ENCODE measurements at places on chromosomes 2 and 18.

GRCh38 chr2:28178946-28179345 lies 213.7 kb upstream of the FOSL2 start:
- DNase-seq, result no peak

DNA sequence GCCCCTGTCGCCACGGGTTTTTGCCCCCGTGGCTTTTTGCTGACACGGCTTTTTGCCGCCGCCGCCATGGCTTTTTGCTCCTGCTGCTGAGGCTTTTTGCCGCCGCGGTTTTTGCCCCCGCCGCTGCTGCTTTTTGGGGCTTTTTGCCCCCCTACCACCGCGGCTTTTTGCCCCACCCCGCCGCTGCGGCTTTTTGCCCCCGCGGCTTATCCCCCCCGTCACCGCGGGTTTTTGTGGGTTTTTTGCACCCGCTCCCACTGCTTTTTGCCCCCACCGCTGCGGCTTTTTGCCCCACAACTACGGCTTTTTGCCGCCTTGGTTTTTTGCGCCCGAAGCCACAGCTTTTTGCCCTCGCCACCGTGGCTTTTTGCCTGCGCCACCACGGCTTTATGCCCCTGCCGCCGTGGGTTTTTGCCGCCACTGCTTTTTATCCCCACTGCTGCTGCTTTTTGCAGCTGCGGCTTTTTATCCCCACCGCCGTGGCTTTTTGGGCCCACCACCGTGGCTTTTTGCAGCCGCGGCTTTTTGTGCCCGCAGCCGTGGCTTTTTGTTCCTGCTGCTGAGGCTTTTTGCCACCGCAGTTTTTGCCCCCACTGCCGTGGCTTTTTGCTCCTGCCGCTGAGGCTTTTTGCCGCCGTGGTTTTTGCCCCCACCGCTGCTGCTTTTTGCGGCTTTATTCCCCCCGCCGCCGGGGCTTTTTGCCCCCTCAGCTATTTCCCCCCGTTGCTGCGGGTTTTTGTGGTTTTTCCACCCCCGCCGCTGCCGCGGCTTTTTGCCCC lies 2798.0 kb upstream of the TEKT4 start:
- no peak for DNase-seq

DNA sequence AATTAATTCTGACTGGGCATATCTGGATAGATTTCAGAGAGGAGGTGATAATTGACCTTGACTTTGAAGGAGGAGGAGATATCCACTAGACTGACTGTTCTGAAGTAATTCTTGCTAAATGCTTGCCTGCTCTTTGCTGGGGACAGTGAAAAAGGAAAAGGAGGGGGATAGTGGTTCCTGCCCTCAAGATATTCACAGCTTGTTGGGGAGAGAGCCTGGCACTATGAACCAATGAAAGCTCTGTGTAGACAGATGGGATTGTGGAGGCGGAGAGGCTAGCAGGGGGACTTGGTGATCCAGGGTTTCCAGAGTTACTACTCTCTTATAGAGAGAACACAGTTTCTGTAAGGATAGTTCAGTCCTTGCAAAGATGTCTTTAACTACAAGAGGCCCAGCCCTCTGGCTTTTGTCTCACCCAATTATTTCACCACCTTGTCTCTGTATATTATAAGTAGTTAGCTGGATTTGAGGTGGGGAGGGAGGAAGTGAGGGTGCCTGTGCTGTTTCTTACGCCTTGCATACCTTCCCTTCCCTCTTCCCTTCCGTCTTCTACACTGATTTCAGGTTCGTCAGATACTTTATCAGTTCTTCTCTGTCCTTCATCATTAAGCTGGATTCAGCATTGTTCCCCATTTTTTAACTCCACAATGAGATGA lies 190.4 kb downstream of the PRKCE start:
- DNase-seq, result no peak

GRCh38 chr2:121346859-121347258 lies 61.9 kb upstream of the TFCP2L1 start:
- no peak for DNase-seq

DNA sequence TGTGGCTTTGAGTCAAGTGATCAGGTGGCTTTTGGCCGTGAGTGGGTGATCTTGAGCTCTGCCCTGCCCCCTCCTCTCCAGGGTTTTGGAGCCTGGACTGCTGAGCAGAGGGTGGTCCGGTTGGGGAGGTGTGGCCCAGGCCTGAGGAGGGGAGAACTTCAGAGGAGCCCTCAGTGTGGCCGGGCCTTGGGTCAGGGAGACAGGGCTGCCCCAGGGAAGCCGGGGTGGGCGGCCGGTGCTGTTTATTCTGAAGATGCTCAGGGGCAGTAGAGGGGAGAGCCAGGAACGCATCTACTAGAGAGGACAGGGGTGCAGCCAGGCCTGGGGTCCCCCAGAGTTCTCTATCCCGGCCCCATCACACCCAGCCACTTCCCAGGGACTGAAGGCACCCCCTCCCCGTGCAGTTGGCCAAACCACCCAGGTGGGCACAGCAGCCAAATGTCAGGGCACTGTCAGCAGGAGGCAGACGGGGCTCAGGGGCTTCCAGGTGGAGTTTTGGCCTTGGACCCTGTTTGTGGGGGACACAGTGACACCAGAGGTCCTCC lies 963 bp downstream of the ERFE start:
- peak; percentile 55 for DNase-seq

DNA sequence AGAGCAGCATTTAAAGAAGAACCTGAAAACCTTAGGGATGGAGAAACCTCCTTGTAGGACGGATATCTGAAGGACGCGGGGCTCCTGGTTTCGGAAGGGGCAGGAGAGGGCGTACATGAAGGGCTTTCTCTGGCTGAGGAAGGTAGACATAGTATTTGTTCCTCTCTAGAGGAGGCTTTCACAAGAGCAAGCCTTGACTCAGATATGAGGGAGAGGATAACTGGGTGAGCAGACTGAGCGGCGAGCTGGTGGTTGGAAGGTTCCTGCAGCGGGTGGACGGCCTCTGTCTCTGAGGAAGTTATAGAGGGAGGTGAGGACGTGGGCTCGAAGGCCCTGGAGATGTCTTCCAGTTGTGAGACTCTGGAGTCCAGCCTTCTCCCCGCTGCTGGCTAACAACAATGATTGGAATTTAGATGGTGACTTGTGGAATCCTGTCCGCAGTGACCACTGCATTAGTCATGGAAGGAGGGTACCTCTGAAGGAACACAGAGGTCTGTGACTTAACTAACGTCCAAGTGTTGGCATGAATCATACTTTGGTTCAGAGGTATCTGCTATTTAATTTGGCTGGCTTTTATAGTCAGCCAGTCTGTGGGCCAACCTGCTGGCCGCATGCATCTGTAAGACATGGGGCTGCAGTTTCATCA lies 80.9 kb downstream of the ASAP2 start:
- DNase-seq, result no peak

GRCh38 chr2:17851731-17852585 lies 26.5 kb upstream of the KCNS3 start:
- DNase-seq, result peak; percentile 55

- DNase-seq, result no peak
These were observed 84.5 kb downstream of the STRN start for GRCh38 chr2:36881816-36882215.

DNA sequence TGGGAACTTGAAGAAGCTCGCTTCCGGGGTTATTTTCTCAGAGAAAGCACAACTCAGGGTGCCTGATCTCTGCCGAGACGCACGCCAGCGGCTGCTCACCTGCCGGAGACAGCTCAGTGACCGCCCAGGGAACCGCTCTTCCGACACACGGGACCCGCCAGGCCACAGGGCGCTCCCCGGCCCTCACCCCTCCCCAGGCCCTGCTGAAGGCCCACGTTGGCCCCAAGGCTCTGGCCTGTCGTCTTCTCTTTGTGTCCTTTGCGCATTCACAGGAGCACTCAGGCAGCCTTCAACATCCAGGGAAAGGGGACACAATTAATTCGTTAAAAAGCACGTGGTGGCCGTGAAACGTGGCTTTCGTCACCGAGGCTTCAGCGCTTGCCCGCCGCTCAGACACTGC lies 276.3 kb upstream of the SALL3 start:
- no peak for DNase-seq

GRCh38 chr2:179107737-179108136 lies 57.8 kb upstream of the CCDC141 start:
- DNase-seq, result no peak

- no peak for DNase-seq
These were observed 278.7 kb downstream of the GULP1 start for GRCh38 chr2:188570370-188570769.

DNA sequence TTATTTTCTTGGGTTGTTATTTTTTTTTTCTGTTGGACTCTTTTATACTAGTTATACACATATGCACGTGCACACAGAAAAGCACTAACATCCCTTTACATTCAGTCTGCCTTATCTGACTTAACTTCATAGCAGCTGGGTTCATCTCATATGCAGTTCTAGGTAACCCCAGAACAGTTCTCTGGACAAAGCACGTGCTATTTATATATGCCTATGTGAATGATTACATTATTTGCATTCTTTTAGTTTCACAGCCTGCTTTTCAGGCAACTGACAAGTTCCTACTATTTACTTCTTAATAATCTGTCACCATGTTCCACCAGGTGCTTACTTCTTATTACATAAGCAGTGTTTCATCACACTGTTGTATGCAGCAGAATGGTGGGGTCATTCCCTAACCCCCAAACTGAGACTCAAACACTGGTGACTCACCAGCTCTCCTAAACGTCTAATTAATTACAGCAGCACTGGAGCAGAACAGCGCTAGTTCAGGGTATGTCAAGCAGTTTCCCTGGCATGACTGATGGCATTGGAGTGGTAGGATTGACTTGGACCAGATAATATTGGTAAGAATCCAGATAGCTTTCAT lies 372.8 kb downstream of the CLIP4 start:
- DNase-seq, result no peak

- peak; percentile 49 for DNase-seq
These were observed 7.0 kb downstream of the LPIN1 start for GRCh38 chr2:11753452-11753885.

DNA sequence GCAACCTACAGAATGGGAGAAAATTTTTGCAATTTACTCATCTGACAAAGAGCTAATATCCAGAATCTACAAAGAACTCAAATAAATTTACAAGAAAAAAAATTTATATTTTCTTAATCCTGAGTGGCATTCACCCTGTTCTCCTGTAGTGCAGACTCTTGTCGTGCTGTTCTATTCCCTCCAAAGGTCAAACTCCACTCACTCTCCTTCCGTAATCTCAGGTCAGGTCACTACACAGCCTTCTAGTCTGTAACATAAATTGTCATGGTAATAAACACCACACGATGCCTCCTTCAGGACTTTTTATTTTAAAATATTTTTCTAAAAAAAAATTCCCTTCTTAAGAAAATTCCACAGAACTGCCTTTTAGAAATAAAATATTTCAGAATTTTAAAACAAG lies 417.9 kb upstream of the GCFC2 start:
- DNase-seq, result no peak

DNA sequence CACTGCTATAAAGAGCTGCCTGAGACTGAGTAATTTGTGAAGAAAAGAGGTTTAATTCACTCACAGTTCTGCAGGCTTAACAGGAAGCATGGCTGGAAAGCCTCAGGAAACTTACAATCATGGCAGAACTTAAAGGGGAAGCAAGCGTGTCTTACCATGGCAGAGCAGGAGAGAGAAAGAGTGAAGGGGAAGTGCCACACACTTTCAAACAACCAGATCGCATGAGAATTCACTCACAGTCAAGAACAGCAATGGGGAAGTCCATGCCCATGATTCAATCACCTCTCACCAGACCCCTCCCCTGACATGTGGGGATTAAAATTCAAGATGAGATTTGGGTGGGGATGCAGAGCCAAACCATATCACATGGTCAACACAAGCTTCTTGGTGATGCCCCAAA lies 34.7 kb upstream of the CDK5R2 start:
- no peak for DNase-seq

DNA sequence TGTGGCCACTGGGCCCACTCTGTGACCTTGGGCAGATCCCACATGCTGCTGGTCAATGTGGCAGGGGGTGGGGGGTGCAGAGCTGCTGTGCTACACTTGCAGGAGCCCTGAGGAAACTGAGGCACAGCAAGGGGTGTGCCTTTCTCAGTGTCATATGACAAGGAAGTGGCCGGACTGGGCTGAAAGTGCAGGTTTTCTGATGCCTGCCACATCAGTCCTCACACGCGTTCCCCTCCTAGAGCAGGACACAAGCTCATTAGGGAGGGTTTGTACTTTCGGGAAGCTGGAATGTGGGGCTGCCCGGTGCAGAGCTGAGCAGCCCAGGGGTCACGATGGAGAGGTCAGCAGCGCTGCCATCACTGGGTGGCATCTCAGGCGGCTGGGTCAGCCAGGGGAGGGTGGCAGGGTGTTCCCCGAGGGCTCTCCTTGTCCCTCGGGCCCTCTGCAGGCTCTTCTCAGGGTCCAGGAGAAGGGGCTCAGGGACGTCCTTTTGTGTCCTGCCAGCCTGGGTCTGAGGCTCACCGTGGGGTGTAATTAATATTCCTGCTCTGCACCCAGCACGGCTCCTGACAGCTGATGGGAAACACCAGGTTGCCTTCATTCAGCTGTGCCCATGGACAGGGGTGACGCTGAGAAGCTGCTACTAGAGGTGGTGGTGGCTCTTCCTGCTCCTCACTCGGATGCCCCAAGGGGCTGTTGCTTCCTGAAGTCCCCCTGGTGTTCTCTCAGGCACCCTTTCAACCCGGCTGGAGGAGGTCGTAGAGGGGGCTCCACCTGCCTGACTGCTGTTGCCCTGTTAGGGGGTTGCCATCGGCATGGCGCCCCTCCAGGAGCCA lies 62.1 kb upstream of the HDAC4 start:
- no peak for DNase-seq

GRCh38 chr18:62614494-62614893 lies 91.7 kb downstream of the ZCCHC2 start:
- no peak for DNase-seq

DNA sequence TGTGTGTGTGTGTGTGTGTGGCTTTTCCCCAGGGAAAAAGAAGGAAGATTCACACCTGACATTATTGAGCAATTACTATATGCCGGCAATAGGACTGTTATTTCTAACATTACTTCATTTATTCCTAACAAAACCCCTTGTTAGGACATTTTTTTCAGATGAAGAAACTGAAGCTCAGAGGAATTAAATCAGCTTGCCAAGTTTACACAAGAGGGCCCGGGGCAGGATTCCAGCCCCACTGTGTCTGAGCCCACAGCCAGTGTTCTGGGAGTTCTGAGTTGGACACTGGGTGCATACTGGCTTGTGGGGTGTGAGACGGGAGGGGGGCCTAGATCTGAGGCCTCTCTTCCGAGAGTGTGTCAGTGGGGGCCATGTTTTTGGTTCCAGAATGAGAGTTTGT lies 9.9 kb downstream of the TOGARAM2 start:
- DNase-seq, result no peak

- no peak for DNase-seq
These were observed 123.2 kb downstream of the LYPD6B start for GRCh38 chr2:149161481-149162225.

DNA sequence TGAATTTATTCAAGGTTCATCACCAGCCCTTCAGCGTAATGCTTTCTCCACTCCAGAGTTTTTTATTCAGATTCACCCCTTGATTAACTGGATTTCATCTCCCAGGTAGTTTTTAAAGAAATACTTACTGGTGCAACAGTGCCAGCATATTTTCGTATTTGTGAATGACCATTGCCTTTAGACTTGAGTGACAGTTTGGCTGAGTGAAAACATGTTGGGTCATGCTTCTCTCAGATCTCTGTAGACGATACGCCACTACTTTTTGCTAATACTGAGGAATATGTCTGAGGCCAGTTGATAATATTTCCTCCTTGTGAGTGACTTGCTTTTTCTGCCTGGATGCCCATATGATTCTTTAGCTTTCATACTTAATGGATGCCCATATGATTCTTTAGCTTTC lies 51.5 kb downstream of the CYP26B1 start:
- no peak for DNase-seq

- no peak for DNase-seq
These were observed 85.4 kb downstream of the ARHGEF33 start for GRCh38 chr2:38975042-38975441.
